Lung (tissue), 17 donors: ENCODE measurements at places on chromosomes 3 and 15. TPM values are rescaled to one million over a fixed set of nuclear protein-coding genes. Genes with fewer than 3 reads are reported as not detected.

Gene GOLGA6B
- polyA plus RNA-seq: not detected

Gene HDC
- polyA plus RNA-seq: 0.57 TPM

Gene PLIN1
- 0.21 TPM for polyA plus RNA-seq

Gene RASL12
- polyA plus RNA-seq: 13.8 TPM

Gene UNC13C
- not detected for polyA plus RNA-seq

Gene CHST13
- 0.51 TPM for polyA plus RNA-seq

Gene NR2F2
- polyA plus RNA-seq: 28.9 TPM

Gene AP4E1
- polyA plus RNA-seq: 2.2 TPM

Gene PIGZ
- polyA plus RNA-seq: 1.8 TPM

Gene TGFBR2
- 31.1 TPM for polyA plus RNA-seq

Gene SEMA7A
- 4.2 TPM for polyA plus RNA-seq
